ENCODE measurements at places on chromosomes 3 and 15.
A peak's percentile ranks its signal among the peaks of the same experiment; 100 is the strongest.

DNA sequence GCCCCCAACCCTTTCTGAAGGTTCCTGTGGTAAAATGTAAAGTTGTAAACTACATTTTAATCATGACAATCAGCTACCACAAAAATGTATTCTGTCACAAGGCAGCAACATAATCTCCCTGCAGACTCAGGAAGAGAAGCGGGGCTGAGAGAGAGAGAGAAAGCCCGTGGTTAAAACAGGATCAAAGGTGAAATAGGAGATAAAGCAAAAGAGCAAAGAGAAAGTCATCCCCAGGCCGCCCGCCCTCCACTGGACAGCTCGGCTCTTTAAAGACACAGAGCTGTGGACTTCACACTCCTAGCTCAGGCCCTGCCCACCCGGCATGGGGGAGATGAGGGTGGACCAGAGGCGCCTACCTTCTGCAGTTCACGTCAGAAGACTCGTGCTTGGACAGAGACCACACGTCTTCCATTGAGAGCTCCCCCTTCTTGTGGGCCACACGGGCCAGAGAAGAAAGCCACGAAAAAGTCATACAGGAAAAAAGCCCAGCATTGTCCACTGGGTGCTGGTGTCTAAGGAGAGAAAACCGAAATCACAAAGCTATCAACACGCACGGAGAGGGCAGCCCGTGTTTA, 29.4 kb downstream of the ABCC5 start:
- DNase-seq: no peak

DNA sequence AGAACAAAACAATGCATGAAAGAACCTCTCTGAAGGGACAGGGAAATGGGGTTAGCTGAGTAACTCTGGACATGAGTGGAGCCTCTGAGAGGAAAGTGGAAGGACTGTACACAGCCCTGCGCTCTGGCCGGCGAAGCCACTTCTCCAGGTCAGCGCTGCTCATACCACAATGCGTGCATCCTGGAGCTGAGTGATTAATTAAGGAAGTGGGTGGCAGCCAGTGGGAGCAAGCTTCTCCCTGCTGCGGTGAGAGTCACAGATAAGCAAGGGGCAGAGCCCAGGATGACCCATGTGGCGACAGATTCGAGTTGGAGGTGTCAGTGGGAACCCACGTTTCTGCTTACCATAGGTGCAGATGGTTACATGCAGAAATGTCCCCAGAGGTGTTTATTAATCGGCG, 48.0 kb downstream of the KLF15 start:
- no peak for DNase-seq

DNA sequence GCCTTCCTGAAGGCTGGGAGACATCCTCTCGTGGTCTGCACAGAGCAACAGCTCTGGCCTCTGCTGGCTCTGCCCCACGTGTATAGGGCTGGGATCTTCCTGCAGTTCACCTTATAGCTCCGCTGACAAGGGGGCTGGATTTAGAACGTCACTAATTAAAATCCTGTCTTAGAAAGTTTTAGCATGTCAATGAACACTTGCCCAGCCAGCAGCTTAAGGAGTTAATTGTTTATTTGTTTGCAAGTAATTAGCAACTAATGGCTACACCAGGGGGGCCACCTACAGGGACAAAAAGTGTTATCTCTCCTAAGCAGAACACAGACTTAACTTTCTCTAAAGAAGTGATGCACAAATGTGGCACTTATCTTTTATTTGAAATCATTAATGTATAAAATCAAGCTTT, at the start of gene HESX1:
Gene HESX1 (minus strand): TSS at position 84 of the 403 bp plus-strand sequence. CDS start 60 bp downstream, at position 24.
- no peak for DNase-seq

DNA sequence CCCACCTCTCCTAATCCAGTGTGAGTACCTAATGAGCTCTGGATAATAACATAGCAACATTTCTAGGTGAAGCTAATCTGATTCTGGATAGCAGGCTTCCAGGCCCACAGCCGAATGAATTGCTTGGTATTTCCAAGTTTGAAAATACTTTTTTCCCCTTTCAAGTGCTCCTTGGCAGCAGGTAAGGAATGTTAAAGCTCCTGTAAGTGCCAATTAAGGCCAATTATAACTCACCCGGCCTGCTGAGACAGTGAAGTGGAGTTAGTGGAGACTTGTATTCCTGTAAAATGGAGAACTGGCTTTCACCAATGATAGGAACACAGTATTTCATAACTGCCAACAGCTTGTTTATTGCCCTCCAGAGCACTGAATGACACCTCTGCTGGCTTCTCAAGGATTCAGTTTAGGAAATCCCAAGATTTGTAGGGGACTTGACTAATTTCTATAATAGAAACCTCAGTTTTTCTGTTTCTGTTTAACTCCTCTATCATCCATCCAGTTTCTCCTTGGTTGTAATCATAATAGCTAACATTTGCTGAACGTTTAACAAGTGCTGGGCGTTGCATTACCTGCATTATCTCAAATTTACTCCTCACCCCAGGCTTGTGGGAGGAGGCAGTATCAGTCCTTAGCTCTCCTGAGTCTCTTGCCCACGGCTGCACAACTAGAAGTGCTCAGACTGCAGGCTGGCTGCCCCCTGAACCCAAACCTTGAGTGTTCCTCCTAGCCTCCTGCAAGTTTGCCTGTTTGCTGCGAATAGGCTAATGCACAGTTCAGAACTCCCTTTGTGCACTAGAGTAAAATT, 52.7 kb upstream of the SCAANT1 start:
- no peak for DNase-seq

DNA sequence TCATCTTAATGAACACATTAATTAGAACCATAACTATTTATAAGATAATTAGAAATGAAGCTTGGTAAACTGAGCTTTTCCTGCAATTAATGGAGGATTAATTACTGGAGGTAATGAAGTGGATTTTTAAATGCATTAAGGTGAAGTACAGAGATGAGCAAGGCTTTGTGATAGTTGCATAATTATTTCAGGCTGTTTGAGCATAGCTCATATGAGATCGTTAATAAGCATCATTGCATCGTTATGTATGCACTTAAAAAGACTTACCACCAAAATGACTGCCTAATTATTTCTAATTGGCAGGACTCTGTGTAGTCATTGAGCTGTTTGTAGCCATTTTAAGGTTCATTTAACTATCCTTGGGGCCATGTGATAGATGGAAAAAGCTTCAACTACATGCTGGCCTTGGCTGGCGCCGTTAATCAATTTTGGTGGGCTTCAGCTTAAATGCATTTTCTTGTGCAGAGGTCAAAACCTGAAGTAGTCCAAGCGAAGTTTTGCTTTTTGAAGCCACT, 55.3 kb downstream of the RSRC1 start:
- no peak for DNase-seq

GRCh38 chr3:15098503-15099363, at the start of gene RBSN:
Gene RBSN, minus strand, starts transcription at chr3:15099148. Its CDS starts 3,028 bp downstream, at chr3:15096120.
- DNase-seq: peak; percentile 88

All from stimulated activated CD4-positive, alpha-beta T cell treated with anti-CD3 and anti-CD28 coated beads, Interleukin-1b, Interleukin-23, amount 100 ng/mL, for 1 hour (primary cell).